Epithelial cell of prostate (primary cell): ENCODE measurements at places on chromosomes 16 and 17.

DNA sequence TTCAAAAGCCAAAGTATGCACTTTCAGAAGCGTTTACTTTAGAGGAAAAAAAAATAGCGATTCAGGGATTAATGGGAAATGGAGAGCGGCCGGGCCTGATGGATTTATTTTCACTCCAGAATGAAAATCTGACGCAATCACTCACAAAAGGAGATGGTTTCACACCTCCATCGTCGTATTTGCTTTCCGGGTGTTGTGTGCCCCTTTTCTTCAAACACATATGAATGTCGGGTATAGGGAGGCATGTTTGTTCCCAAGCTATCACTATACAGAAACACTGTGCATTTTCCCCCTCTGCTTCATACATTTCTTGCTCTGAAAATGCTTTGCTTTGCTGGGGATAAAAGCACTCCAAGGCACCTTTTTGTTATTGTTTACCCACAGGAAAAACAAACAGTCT, 562.2 kb upstream of the ZFHX3 start:
- no peak for DNase-seq

DNA sequence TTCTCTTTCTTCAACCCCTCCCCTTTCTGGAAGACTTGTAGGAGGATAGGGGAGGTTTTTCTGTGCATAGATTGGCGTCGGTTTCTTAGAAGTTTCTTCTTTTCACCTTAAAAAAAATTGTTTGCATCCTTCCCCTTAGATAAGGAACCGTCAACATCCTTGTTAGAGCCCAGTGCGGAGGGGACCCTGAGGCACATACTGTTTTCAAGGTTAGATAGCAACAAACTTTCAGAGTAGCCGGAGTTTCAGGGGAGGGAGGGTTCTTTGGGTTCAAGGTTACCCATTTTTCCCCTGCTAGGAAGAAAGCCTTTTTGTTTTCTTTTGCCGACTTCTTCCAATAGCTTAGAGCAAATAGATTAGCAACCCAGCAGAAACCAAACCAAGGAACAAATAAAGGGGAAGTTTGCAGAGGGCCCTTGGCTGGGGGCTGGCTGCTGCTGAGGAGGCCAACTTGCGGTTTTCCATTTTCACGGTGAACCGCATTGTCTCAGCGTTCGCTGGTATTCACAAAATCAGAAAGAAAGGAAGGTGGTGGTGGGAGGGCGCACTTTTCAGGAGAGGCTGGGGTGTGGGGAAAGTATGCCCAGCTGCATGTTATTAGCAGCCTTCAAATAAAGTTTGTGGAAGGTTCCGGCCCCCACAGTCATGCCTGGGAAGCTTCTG, 28.8 kb downstream of the MSI2 start:
- no peak for DNase-seq

GRCh38 chr17:557371-557770, 157.3 kb downstream of the VPS53 start:
- DNase-seq: no peak

GRCh38 chr17:75301502-75302206, 12.4 kb upstream of the SLC25A19 start:
- no peak for DNase-seq

- no peak for DNase-seq
Measured at GRCh38 chr16:55376045-55376444, 52.0 kb downstream of the IRX6 start.

DNA sequence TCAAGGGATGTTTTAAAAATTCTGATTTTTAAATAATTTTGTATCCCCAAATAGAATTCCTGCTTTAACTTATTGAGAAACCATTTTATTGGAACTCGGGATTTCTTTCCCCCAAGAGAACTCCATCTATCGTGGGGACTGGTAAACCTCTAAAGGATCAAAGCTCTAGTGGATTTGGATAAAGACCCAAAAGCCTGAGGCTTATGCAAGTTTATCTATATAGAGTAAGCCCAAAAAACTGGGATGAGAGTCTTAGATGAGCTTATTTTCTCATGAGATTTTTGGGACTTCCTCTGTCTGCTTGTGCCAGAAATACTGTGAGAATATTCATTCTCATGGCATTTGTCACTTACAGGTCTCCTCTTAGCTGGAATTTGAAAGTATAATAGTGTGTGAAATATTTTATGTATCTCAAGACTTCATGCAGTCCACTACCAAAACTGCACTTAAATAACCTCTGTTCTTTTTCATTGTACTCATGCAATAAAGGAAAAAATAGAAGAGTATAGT, 333.1 kb downstream of the BCAS3 start:
- no peak for DNase-seq

GRCh38 chr16:88737298-88738150, 31.2 kb downstream of the CTU2 start:
- DNase-seq: no peak

- DNase-seq: no peak
Measured at GRCh38 chr17:7294614-7295153, at the start of gene YBX2. Gene YBX2, minus strand, starts transcription at chr17:7294639. Its CDS starts 139 bp downstream, at chr17:7294500.

- no peak for DNase-seq
Measured at GRCh38 chr16:47872225-47872624, 283.6 kb downstream of the ABCC12 start.
